Mononuclear cell (primary cell): ENCODE measurements at places on chromosomes 12 and 14. TPM values are rescaled to one million over a fixed set of nuclear protein-coding genes. Genes with fewer than 3 reads are reported as not detected.

The FZD10 gene
- total RNA-seq = not detected

The C12orf76 gene
- total RNA-seq = 16.2 TPM

The NRIP2 gene
- not detected for total RNA-seq

The CD163 gene
- 13.1 TPM for total RNA-seq

The KCNMB4 gene
- 0.63 TPM for total RNA-seq

The CLEC4A gene
- total RNA-seq = 31.3 TPM

The ALX1 gene
- total RNA-seq = not detected

The GRIN2B gene
- under 0.01 TPM for total RNA-seq

The TEX22 gene
- total RNA-seq = 0.10 TPM

The LAG3 gene
- 0.31 TPM for total RNA-seq

The DAO gene
- not detected for total RNA-seq

The MUCL1 gene
- not detected for total RNA-seq

The SERPINA3 gene
- not detected for total RNA-seq

The OTOGL gene
- total RNA-seq = not detected

The SIRT4 gene
- total RNA-seq = 0.10 TPM

The MGST1 gene
- total RNA-seq = 15.6 TPM

The TROAP gene
- total RNA-seq = 0.31 TPM

The TMEM52B gene
- 1.4 TPM for total RNA-seq

The FAM186B gene
- total RNA-seq = 0.84 TPM

The ABCC9 gene
- total RNA-seq = 0.10 TPM

The FIGNL2 gene
- 0.31 TPM for total RNA-seq

The CRACR2A gene
- 18.4 TPM for total RNA-seq

The CPSF6 gene
- 62.9 TPM for total RNA-seq

The CCER1 gene
- total RNA-seq = not detected

The TAS2R42 gene
- not detected for total RNA-seq

The SLC10A1 gene
- not detected for total RNA-seq

The GPD1 gene
- total RNA-seq = 0.21 TPM

The IRAK3 gene
- 57.5 TPM for total RNA-seq

The RNASE2 gene
- total RNA-seq = 38.3 TPM

The OR6C1 gene
- not detected for total RNA-seq

The ACSM4 gene
- total RNA-seq = not detected

The SDS gene
- total RNA-seq = 0.52 TPM

The MFAP5 gene
- total RNA-seq = not detected

The EXOC3L4 gene
- total RNA-seq = not detected

The GPRC5D gene
- 0.31 TPM for total RNA-seq

The IL31 gene
- not detected for total RNA-seq

The RBM23 gene
- total RNA-seq = 122 TPM

The HCAR3 gene
- 25.9 TPM for total RNA-seq

The NRDE2 gene
- 15.0 TPM for total RNA-seq

The NANOG gene
- total RNA-seq = not detected

The HOXC4 gene
- total RNA-seq = 0.42 TPM
